ENCODE measurements at places on chromosomes 3 and 15.
A peak's percentile ranks its signal among the peaks of the same experiment; 100 is the strongest.

DNA sequence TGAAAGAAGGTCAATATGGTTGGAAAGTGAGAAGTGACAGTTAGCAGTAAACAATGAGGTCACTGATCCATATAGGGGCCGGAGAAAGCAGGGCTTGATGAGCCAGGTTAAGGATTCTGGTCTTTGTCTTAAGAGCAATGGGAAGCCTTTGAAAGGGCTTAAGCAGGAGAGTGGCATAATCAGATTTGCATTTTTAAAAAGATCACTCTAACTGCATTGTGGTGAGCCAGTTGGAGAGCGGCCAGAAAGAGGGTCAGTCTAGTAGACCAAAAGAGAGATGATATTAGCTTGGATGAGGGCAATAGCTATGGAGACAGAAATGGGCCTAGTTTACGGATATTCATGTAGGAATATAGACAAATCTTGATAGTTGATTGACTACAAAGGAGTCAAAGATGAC, 46.6 kb downstream of the CPNE4 start:
- DNase-seq: no peak

GRCh38 chr3:9147215-9147895, 102.1 kb downstream of the SRGAP3 start:
- DNase-seq: no peak

GRCh38 chr3:36906504-36907149, 38.2 kb downstream of the TRANK1 start:
- no peak for DNase-seq

DNA sequence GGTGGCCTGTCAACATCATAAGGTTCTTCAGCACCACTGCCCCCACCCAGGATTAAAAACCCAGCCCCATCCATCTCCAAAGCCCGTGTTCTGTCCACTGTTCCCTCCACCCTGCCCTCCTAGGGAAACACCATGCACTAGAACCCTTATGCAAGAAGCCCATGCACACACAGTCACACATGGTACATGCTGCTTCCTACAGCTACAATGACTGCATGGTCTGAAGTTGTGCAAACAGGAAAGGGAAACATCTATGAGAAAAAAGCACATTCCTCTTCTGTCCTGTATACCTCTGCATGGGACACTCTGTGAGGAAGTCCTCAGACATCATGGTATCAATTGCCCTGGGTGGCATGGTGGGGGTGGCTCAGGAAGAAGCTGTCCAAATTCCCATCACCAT, 108.6 kb upstream of the MRPS22 start:
- DNase-seq: no peak

- no peak for DNase-seq
Measured at GRCh38 chr3:177426106-177426877, 229.0 kb upstream of the TBL1XR1 start.

DNA sequence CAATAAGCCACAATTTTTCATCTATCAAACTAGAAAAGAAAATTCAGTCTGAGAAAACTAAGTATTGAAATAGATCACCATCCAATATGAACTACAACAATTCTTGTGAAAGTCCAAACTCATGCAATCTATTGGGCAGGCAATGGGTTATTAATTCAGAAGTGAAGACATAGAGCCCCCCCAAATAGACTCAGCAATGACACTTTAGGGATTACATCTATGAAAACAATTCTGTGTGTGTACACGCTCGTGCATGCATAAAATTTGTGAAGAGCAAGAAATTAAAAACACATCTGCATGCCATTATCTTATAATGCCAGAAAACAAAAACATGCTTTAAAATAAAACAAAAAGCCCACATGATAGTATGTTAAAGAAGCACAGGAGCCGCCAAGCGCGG, 151.3 kb downstream of the NR1I2 start:
- no peak for DNase-seq

GRCh38 chr3:36891701-36892160, 53.1 kb downstream of the TRANK1 start:
- no peak for DNase-seq

- no peak for DNase-seq
Measured at GRCh38 chr15:36469311-36469966, 110.0 kb upstream of the CDIN1 start.

DNA sequence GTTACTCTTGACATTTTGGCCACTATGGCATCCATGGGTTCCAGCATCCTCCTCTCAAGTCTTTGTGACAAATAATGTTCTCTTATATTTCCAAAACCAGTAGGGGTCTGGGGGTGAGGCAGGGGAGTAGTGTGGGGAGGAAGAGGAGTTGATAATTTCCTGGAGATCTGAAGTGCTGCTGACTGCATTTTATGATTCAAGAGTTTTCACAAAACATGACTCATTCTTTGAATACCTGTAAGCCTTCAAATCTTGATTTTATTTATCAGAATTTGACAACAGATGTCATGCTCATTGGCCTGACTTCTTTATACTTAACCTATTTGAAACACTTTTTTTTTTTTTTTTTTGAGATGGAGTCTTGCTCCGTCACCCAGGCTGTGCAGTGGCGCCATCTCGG, 98.8 kb upstream of the PLXND1 start:
- no peak for DNase-seq

GRCh38 chr15:73993211-73993994, 1.1 kb upstream of the PML start:
- DNase-seq: no peak

GRCh38 chr3:195441051-195441450, 1.8 kb downstream of the ACAP2 start:
- no peak for DNase-seq

DNA sequence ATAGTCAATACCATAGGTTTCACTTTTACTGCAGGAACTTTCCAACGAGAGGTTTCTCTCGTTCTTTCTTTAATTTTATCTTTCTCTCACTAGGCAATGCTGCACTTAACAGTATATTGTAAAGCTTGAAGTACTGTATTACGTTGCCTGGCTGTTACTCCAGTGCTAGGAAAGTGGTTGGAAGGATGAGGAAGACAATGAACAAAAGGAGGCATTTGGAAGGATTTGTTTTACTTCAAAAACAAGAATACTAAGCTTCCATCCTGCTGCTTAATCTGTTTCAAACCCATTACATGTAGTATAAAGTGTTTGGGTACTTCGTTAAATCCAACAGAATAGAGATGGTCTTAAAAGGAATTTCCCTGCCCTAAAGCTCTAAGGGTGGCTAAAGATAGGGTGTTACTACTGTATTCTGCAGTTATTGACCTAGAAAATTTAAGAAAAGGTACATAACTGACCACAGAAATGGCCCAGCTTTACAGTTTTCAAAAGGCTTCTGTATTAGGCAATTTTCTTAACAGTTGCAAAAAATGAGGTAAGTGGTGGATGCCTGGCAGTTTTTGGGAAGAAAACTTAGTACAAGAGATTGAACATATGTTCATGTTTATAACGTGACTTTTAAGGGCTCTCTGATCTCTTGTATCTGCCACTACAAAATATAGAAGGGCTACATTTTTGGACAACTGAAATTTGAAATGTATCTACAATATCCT, 785 bp upstream of the IFT57 start:
- DNase-seq: no peak

- DNase-seq: no peak
Measured at GRCh38 chr15:58678683-58679082, 70.8 kb downstream of the ADAM10 start.

DNA sequence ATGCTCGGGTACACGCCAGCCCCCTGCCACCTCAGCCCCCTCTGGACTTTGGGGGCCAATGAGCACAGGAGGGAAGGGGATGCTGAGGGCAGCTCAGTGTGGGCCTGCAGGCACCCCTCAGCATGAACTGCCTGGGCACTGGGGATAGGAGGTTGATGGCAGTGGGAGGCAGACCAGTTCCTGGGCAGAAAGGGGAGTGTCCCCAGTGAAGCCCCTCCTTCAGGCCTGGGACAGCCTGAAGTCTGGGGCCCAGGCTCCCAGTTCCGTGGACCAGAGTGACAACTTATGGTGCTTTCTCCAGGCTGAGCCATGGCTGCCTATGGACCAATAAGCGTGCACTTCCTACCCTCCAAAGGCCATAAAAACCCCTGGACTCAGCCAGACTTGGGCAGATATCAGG, 63.3 kb upstream of the IMPG2 start:
- DNase-seq: no peak

GRCh38 chr3:156923349-156923748, 97.2 kb downstream of the LEKR1 start:
- DNase-seq: no peak

- no peak for DNase-seq
Measured at GRCh38 chr15:43889042-43889441, 62.2 kb downstream of the WDR76 start.

GRCh38 chr15:54462511-54462913, 484.3 kb downstream of the UNC13C start:
- DNase-seq: no peak

- no peak for DNase-seq
Measured at GRCh38 chr3:2334921-2335320, 236.3 kb downstream of the CNTN4 start.

- no peak for DNase-seq
Measured at GRCh38 chr3:58274027-58274614, 31.9 kb upstream of the RPP14 start.

DNA sequence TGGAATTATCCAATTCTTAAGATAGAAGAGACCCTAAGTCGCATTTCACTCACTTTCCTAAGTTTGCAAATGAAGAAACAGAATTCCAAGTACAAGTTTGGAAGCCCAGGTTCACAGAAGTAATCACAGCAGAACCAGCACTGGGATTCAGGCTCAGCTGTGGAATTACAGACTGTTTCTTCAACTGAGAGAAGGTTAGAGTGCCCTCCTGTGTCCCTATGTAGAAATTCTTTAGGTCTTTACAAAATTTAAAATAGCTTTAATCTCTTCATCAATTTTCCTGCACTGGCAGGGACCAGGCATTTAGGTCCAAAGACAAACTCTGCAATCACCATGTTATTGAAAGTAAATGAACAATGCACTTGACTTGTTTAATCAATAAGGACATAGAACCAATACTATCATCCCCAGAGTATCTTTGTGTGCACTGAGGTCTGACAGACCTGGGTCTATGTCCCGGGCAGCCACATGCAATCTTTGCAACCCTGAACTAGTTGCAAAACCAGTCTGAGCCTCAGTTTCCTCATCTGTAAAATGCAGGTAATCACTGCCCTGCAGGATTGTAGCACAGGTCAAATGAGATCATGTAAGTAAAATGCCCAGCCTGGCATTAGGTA, 96.3 kb upstream of the ZBED2 start:
- no peak for DNase-seq

DNA sequence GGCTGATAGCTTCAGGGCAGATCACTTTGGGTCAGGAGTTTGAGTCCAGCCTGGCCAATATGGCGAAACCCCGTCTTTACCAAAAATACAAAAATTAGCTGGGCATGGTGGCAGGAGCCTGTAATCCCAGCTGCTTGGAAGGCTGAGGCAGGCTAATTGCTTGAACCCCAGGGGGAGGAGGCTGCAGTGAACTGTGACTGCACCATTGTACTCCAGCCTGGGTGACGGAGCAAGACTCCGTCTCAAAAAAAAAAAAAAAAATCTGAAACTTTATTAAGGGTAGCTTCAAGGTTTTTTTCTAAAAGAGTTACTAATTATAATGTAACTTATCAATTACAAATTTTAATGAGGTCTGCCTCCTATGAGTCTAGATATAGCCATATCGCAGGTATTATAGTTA, 5.1 kb downstream of the NECTIN3 start:
- no peak for DNase-seq

DNA sequence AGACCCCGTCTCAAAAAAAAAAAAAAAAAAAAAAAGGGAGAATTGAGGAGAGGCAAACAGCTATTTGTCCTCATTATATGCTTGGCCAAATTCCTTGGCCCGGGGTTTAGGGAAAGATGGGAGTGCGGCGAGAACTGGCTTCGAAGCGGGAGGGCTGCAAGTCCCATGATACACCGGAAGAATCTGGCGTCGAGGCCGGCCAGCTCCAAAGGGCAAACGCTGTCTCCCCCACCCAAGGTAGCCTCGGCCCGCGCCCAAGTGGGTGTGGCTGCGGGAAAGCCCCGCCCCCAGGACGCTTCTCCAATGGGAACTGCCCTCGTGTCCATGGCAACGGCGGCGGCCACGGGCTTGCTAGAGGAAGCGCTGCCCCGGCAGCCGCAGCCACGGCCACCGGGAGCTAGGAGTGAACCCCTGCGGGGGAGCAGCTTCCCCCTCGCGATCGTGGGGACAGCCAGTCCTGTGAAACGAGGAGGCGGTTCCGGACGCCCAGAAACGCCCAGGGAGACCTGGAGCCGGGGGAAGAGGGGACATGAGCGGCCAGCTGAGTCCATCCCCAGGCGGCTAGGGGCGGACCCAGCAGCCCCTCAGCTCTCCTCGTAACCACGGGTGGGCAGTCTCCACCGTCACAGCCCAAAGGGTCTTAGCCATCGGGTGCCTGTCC, at the start of gene TTLL13:
TSS of gene TTLL13 (plus strand) at position 354 of the 661 bp plus-strand sequence. CDS start 1,075 bp downstream, outside the sequence.
- peak; percentile 83 for DNase-seq

DNA sequence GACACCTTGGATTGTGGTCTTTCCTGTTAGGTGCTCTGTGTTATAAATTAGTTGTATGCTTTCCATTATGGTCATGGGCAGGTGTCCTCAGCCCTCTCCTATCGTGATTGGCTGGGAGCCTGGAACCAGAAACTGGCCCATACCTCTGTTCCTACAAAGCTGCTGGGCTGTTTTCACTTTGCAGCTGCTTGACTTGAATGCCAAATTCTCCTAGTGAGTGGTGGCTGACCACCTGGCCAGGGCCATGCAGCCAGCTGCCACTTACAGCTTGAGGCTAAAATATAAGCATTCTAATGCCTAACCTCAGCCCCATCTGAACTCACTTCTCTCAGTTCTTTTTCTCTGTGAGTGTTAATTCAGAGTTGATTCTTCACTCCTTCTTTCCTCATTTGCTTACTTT, 239.3 kb upstream of the GBE1 start:
- DNase-seq: peak; percentile 64

DNA sequence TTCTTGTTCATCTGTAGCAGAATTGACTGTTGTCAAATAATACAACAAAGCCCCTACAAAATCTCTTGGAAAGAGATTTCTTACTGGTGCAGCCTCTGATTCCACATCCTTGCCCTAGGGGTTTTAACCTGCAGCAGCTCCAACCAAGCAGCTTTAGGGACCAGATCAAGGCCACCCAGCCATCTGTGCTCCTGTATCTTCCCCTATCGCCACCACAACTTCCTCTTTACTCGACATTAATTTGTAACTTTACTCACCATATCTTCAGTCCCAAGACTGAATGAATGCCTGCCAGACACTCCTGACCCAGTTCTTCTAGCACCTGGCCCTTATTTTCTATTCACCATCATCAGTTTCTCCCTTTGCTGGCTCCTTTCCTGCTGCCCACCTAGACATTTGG, 156.6 kb upstream of the IL12A start:
- no peak for DNase-seq

DNA sequence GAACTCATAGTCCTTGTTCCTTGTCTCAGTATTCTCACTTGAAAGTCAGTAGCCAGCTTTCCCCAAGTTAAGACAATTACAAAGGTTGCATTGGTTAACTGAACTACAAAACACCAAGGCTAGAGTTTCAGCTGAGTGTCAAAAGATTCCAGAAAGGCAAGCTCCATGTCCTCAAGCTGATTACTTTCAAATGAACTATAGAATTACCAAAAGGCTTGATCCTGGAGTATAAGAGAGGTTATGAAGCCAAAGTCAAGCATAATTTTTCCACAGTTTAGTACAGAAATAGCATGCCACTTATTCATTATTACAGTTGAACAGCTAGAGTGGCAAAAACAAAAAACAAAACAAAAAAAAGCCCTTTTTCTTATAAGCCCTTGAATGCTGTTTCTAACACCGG, 51.9 kb downstream of the ZBTB20 start:
- no peak for DNase-seq

All from cerebellar nuclear complex (tissue), 1 donor.